ENCODE measurements at places on chromosomes 7 and 10.

- DNase-seq, result no peak
Observed at GRCh38 chr10:119299531-119299930, 92.2 kb downstream of the GRK5 start.

DNA sequence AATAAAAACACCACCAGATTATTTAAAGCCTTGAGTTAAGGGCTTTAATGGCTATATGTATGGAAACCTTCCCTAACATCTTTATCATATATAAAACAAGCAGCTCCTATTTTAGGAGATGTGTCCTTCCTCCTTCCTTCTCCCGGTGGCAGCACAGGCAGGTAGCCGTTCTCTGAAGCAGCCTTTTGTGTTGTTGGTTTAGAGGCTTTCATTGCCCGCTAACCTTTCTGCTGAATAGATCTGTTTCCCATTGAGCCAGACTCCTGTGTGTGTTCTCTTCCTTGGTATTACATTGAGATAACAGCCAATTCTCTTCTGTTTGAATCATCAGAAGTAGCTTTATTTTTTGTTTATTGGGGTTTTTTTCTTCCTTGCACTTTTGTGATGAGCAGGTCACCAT lies 131.3 kb downstream of the CACNB2 start:
- no peak for DNase-seq

DNA sequence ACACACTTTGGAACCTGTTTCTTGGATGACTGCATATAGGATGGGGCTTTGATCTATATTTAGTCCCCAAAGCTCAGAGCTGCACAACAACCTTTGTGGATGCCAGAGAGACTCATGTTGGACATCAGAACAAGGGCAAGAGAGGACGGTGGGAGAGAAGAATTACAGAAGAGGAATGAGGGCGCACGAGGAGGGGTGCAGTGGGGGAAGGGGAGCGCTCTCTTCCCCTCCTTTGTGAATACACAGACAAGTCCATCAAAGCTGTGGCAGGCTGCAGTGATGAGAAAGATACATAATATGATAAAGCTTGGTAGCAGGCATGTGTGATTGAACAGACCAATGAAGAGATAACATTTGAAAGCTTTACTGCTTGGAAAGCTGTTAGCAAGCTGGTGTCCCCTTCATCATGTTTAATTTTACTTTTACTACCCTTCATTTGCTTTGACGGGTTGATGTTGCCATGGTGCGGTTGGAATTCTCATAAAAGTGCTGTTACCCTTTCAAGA lies 857.8 kb downstream of the KCNMA1 start:
- no peak for DNase-seq

DNA sequence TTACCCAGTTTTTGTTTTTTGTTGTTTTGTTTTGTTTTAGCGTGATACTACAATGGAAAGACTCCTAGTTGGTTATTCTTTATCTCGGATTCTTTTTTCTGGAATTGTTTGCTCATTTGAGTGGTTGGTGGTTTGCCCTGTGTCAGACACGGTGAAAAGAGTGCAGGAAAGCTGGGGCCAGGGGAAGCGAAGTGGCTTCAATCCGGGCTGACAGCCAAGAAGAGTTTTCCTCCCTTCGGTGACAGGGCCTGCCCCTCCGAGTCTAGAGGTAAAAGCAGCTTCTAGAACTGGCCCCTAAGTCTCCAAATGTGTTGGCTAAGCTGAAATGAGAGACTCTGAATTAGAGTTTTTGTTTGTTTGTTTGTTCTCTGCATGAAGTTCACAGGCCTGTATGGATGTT lies 5.7 kb upstream of the AP5Z1 start:
- DNase-seq, result no peak

DNA sequence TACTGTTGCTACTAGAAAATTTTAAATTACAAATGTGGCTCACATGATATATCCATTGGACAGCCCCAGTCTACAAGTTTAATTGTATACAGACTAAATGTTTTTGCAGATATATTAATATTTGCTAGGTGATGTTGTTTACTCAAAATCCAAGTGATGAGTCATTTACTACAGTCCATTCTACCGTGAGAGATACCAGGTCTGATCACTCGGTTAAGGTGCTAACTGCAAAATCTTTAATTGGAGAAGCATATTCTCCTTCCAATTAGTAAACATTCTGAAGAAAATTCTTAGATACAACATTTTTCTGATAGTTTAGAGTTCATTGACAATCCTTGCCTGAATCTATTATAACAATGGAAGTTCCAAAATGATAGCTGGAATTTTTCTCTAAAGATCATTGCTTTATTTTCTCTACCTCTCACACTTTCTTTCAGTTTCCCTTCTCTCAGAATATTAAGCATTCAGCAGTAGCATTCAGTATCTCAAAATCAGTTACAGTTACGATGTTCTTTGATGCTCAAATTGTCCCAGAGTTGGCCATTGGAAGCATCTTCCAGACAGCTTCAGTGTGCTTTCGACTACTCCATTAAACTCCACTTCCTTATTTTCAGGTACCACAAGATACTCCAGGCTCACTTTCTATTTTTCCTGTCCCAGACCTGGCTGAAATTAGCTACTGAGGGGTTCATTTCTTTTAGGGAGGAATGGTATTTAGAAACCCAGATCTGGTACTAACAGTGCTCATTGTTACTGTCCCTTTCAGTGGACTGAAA lies 2.3 kb downstream of the ABCB1 start:
- DNase-seq, result no peak

- no peak for DNase-seq
Observed at GRCh38 chr10:4522296-4523000, 303.6 kb upstream of the AKR1E2 start.

DNA sequence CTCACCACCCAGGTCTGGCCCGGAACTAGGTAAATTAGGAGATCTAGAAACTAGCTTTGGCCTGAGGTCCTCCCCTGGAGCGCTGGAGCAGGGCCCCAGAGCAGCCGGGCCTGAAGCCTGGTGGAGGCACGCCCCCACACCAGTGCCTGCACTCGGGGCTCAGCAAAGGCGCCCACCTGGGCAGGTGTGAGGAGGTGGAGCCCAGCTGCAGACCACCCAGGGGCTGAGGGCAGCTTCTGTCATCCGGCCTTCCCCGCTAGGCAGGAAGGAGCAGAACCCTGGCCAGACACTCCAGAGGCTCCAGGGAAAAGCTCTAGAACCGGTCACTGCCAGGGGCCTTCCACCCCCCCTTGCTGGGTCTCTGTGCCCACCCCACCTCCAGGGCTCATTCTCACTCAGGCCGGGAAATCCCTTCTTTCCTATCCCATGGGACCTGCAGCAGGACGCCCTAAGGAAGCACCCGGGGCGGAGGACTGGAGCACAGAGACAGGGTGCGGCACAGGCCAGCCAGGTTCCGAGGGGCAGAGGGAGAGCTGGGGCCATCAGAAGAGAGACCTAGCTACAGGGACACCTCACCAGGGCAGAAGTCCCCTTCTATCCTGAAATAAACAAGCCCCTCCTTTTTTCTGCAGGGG lies 161.2 kb downstream of the NRF1 start:
- no peak for DNase-seq

- no peak for DNase-seq
Observed at GRCh38 chr10:30080161-30080560, 20.8 kb upstream of the JCAD start.

DNA sequence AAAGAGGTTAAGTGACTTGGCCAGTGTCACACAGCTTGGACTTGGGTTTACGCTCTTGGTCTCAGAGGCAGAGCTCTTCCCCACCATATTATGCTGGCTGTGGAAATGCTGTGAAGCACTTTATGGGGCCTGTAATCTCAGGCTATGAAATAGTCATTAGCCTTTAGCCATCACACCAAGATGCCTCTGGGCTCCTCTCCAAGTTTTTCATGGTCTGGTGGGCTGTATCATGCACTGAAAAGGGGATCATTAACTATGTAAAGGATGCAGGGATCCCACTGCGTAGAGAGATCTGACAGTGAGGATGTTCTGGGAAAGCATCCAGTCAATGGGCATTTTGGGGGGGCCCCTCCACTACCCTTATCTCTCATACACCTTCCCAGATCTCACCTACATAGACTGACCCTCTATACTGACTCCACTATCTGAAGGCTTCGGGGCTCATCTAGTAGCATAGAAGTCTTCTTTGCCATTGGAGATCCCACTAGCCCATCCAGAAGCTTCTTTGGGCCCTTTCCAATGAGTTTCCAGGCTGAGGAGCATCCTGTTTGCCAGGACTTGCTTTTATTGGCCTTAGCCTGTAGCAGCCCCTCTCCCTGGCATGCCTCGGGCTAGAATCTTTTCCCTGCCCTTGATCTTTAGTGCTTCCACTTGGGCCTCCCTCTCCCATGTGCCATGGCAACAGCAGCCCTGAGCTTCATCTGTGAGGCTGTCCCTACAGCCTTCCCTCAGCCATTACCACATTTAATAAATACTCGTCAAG lies 19.6 kb downstream of the FRMPD2 start:
- DNase-seq, result no peak

DNA sequence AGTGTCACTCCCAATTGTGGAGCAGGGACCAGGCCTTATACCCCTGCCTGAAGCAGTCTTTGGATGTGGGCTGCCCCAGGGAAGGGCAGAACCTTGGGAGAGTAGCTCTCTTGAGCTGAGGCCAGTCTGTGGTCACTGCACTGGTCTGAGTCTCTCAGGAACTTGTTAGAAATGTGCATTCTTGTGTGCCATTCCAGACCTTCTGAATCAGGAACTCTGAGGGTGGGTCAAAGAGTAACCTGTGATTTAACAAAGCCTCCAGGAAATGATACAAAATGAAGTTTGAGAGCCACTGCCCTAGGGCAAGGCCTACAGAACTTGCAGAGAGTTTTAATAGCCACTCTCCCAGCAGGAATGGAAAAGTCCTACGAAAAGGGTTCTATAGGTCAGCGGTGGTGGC lies 68.1 kb downstream of the LYZL1 start:
- DNase-seq, result no peak

GRCh38 chr7:82393076-82393839 lies 50.3 kb downstream of the CACNA2D1 start:
- no peak for DNase-seq

GRCh38 chr10:83835945-83836745 lies 303.2 kb upstream of the GHITM start:
- no peak for DNase-seq

DNA sequence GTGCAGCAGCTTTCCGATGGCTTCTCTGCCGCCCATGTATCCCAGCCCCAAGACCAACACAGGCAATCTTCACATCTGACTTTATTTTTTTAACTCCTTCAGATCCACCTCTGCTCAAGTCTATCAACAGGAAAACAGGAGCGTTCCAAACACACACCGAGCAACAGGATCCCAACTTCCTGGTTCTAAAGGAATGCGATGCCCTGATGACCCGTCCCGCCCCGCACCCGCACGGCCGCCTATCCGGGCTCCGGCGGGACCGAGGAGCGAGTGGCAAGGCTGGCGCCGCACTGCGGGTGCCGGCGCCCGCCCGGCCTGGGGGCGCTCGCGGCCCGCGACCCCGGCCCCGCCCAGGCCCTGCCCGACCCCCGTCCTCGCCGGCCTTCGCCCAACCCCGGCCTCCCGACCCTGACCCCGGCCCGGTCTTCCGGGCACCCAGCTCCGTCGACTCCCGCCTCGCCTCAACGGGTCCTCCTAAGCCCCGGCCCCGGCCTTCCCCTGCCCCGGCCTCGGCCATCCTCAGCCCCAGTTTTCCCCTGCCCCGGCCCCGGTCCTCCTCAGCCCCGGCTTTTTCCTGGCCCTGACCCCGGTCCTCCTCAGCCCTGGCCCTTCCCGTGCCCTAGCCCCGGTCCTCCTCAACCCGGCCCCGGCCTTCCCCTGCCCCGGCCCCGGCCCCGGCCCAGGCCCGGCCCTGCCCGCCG lies 730 bp downstream of the LARP4B start:
- DNase-seq, result peak; percentile 74

GRCh38 chr7:155543011-155543876 lies 3.1 kb downstream of the CNPY1 start:
- no peak for DNase-seq

DNA sequence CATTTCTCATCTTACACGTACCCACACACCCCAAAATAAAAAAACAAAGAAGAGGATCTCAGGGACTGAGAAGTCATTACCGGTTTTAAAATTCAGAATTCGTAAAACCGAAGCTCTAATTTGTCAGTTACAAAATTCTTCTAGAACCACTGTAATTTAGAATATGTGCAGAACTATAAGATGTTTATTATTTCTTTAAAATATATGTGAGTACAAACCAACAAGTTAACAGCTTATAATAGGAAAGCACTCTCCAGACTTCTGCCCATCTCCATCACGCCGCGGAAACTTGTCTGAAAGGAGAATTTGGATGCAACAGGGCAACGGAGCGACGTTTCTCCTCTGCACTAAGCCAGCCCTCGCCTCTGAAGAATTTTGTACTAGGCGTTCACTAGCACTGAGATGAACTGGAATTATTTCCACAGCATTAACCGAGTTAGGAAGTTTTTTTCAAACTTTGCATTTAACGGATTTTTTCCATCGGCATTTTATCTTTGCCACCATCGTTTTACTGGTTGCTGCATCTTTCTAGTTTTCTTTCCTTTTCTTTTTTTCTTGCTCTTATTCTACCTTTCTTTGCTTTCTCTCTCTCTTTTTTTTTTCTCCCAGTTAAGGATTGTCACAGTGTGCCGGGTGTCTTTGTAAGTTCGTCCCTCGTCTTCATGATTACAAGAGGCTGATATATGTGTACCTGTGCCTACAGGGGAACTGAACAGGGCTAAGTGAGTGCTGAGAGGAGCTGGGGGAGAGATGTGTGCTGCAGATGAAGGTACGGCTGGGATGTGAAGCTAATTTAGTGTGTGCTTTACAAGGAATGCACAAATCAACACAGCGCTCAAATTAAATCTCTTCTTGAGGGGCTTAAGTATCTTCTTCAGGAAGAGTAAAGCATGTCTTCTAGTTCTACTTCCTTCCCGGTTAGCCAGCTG lies 295.9 kb upstream of the NFE2L3 start:
- peak; percentile 65 for DNase-seq

DNA sequence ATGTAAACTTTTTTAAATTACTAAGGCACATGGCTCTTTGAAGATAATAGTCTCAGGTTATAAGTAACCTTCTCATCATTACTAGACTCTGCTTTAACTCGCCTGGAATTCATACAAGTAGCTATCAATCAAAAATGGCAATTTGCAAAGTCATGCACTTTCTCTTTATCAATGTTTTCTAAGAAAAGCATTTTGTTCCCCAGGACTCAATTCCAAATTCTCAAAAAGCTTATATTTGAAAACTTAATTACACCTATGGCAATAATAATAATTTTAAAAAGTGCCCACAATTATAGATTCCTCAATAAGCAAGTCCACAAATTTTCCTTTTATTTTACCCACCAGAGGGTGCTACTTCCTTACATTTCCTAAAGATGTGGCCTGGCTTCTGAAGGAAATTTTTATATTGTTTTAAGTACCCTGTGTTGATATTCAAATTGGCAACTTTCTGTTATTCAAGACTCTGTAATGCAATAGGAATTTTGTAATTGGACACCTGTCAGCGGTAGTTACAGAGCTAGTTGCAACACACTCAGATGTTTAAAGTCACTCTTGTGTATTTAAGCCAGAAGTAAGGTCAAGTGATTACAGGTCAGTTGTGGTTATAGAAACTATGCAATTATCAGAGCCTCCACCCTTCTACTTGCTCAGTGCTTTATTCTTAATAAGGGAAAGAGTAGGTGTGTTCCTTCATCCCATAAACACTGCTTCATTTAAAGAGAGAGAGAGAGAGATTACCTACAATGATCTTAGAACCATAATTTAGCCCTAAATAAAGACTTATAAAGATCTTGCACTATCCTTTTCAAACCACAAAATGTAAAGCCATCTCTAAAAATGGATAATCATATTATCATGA lies 47.1 kb upstream of the HYAL4 start:
- DNase-seq, result no peak

Data from suprapubic skin (tissue), 4 donors.